ENCODE measurements at places on chromosomes 16 and 17.

DNA sequence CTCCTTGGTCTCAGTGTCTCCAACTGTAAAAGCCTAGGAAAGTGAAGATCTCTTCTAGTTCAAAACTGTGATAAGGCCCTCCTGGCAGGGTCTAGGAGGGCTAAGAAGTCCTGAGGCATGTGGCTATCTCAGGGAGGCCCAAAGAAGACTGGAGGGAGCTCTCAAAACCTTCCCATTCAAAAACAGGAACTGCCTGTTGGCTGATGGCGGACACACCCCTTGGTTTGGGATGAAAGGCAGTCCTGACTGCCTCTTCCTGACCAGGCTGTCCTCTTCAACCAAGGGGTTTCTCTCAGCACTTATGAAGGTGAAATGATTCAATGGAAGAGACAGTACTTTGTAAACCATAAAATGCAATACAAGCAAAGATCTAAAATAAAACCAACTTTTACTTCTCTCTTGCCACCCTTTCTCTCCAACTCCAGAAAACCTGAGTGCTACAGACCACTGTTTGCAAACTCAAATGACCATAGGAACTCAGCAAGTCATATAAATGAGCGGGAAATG is 4.7 kb downstream of the ZNF764 start:
- H3K27ac ChIP-seq, result peak overlapping the region; percentile 2
- DNase-seq, result no peak
- H3K4me1 ChIP-seq, result peaks cover 10% of the 10 kb centered on the region
- H3K36me3 ChIP-seq, result peaks cover 23% of the 10 kb centered on the region
- no peak overlapping the region for H3K4me3 ChIP-seq

DNA sequence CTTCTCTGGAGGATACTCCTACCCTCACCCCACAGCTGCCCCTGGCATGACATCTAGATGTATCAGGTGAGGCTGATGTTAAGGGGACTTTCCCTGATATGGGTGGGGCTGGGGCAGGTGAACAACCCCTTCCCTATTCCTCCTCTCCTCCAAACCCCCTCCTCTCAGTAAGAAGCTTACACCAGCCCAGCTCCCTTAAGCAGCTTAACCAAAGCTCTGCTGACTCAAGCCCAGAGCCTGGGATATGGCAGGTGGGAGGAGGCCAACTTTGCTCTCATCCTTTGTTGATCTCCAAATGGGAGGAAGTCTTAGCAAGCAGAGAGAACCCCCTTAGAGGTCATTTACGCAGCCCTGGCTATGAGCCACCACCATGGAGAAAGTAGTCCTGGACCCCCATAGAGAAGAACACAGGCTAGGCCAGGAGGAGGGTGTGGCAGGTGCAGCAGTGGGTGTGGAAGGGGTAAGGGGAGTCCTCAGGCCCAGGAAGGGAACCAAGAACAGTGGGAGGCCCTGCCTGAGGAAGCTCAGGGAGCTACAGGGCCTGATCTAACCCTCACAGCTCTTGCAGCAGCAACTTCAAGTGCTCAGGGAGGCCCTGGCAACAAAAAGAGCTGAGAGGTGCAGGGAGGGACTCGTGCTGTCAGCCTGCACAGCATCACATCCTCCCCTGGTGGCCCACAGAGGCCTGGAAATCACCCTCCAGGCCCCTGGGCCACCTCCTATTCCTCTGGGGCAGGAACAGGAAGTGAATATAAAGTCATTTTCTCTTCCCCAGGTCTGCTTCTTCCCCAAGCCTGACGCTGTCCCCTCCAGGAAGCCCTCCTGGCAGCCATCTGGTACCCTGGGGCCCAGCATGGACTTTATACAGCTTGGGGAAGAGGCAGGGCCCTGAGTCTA is 2.9 kb downstream of the UNC119 start:
- H3K27ac ChIP-seq, result no peak overlapping the region
- H3K4me1 ChIP-seq, result peaks cover 28% of the 10 kb centered on the region
- H3K4me3 ChIP-seq, result no peak overlapping the region
- peaks cover 11% of the 10 kb centered on the region for H3K36me3 ChIP-seq
- H3K27me3 ChIP-seq, result no peaks in the 10 kb centered on the region

DNA sequence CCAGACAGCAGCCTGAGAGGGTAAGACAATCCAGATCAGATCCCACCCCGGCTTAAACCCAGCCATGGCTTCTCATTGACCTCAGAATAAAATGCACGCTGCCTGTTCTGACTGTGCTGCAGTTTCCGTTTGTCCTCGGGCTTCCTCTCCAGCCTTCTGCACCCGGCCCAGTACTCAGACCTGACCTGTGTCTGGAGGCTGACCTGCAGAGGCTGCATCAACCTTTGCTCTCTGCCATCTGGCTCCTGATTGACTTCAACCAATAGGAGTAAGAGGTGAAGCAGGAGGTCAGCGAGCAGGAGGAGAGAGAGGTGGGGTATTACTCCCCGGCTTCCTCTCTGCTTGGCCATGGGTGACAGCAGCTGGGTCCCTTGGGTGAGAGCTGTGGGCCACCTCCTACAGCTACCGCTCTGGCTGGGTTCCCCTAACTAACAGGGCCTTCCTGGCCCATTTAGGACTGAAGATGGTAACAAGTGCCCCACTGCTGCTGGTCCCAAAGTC is 46.7 kb downstream of the C16orf82 start:
- peaks cover 44% of the 10 kb centered on the region for H3K27me3 ChIP-seq
- no peaks in the 10 kb centered on the region for H3K36me3 ChIP-seq
- peaks cover 2% of the 10 kb centered on the region for H3K4me1 ChIP-seq
- no peak overlapping the region for H3K4me3 ChIP-seq

DNA sequence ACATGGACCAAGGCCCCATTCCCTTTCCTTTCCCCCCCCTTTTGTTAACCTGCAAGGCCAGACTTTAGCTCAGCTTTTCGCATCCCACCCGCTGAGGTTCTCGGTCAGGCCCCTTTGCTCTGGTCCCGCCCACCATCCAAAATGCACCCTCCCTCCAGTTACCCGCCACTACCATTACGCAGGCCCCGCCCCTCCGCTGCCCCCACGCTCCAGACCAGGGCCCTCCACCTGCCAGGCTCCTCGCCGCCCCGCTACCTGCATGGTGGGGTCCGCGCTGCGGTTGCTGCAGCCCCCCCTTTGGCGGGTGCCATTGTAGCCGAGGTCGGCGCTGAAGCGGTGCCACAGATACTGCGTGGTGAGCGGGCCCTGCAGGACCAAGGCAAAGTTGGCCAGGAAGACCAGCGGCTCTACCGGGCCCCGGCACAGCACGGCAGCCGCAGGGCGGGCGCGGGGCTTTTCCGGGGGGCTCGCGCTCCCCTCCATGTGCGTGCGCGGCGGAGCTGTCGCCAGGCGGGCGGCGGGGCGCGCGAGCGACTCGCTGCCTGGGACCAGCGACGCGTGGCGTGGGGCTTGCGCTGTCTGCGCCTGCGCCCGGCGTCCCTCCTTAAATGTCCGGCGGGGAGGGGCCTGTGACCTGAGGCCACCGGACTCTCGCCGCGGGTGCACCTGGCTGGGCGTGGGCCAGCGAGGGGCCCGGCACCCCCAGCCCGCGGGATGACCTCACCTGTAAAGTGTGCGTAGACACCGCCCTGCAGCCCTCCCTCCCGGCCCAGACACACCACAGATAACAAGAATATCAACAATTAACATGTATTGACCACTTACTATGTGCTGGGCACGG is at the start of gene SLC46A1:
SLC46A1 (minus strand) TSS at position 581 of the 841 bp plus-strand sequence; CDS start at position 483, 98 bp downstream.
- no peaks in the 10 kb centered on the region for H3K27me3 ChIP-seq
- peaks cover 29% of the 10 kb centered on the region for H3K4me1 ChIP-seq

DNA sequence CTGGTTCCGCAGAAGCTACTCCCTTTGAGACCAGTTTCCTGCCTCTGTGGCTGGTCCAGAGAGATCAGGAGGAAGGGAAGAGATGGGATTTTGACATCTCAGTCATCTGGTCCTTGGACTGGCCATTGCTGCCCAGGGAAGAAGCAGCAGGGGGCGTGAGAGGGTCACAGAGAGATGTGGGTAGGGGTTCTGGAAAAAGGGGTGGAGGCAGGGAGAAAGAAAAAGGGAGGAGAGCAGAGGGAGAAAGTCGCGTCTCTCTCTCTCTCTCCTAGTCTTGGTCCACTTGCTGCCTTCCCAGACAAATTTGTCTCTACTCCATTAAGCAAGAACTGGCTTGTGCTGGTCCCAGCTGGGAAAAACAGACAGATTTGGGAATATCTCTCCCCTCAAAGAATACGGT is 4.4 kb downstream of the SHBG start:
- no peak overlapping the region for H3K27ac ChIP-seq
- no peak overlapping the region for H3K4me3 ChIP-seq
- H3K4me1 ChIP-seq, result no peaks in the 10 kb centered on the region
- H3K36me3 ChIP-seq, result no peaks in the 10 kb centered on the region
- DNase-seq, result peak; percentile 77

DNA sequence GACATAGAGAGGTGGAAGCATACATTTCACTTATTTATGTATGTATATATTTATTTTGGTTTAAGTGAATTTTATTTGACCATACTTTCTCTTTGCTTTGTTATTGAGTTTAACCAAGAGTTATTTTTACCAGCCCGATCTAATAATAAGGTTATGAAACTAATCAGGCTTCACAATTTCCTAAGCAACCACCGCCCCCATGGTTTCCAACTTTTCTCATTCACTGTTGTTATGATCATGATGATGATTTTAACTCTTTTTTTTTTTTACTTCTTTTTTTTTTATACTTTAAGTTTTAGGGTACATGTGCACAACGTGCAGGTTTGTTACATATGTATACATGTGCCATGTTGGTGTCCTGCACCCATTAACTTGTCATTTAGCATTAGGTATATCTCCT is 30.6 kb downstream of the DNAH9 start:
- no peak overlapping the region for H3K4me3 ChIP-seq
- no peak overlapping the region for H3K27ac ChIP-seq
- no peaks in the 10 kb centered on the region for H3K4me1 ChIP-seq
- no peaks in the 10 kb centered on the region for H3K36me3 ChIP-seq
- no peak for DNase-seq
- peaks cover 46% of the 10 kb centered on the region for H3K27me3 ChIP-seq

DNA sequence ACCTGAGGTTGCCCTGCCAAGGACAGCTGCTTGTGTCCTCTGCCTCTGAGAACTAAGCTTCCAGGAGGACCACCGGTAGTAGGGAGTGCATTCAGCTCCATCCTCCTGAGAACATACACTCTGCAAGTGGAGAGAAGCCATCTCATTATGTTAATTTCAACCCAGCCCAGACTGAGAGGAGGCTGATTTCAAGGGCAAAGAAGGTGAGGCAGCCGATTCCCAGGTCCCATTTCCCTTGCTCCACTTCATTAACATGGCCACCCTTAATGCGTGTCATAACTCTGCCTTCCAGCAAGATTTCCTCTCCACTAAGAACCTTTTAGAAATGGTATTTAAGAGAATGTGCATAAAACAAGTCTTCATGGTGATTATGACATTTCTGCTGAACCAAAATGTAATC is 72.5 kb downstream of the CDH13 start:
- H3K36me3 ChIP-seq, result no peaks in the 10 kb centered on the region
- H3K27me3 ChIP-seq, result peaks cover 45% of the 10 kb centered on the region
- no peak overlapping the region for H3K27ac ChIP-seq
- H3K4me1 ChIP-seq, result no peaks in the 10 kb centered on the region
- no peak overlapping the region for H3K4me3 ChIP-seq

- DNase-seq, result peak; percentile 69
- H3K27ac ChIP-seq, result peak overlapping the region; percentile 85
- peaks cover 9% of the 10 kb centered on the region for H3K27me3 ChIP-seq
- peak overlapping the region; percentile 80 for H3K4me3 ChIP-seq
Observed at GRCh38 chr17:62626719-62627218, 701 bp upstream of the MRC2 start.

DNA sequence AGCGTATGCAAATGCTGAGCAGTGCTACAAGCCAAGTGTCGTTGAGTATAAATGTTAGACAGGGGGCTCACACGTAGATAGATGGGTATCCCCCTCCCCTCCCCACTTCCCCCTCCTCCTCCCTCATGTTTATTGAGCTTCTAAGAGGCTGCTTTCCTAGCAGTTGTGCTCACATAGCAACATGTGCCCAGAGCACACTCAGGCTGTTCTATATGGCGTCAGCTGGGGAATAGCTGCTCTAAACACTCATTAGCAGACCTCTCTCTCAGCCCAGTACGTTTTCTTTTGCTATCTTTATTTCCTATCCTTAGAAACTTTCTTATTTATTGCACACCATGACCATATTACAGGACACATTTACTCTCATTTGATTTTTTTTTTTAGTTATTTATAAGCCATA is 1.8 kb downstream of the KCNJ2 start:
- H3K4me1 ChIP-seq, result peaks cover 54% of the 10 kb centered on the region
- peaks cover 3% of the 10 kb centered on the region for H3K27me3 ChIP-seq
- no peak for DNase-seq
- peak overlapping the region; percentile 88 for H3K4me3 ChIP-seq
- H3K27ac ChIP-seq, result peak overlapping the region; percentile 85

DNA sequence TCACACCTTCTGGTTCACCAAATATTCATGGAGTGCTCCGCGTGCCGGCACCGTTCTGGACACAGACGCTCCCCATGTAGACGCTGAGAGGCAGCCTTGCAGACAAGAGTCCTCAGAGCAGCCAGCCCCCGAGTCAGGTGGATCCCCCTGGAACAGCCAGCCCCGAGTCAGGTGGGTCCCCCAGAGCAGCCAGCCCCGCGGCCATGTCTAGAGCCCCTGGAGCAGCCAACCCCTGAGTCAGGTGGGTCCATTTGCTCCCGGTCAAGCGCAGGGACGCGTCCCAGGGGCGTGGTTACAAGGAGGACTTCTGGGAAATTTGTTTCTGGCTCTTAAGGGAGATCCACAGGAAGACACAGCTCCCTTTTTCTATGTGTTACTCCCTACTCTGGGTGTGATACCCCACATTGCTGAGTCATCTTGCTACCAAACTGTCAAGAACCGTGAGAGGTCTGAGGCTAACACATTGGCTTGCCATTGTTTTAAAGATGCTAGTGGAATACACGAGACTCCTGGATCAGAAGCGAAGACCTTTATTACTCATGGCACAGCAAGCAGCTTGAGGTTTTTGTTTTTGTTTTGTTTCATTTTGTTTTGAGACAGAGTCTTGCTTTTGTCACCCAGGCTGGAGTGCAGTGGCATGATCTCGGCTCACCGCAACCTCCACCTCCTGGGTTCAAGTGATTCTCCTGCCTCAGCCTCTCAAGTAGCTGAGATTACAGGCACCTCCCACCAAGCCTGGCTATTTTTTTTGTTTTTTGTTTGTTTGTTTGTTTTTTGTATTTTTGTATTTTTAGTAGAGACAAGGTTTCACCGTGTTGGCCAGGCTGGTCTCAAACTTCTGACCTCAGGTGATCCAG is 43.3 kb upstream of the CBFA2T3 start:
- no peaks in the 10 kb centered on the region for H3K36me3 ChIP-seq
- no peak overlapping the region for H3K27ac ChIP-seq
- H3K4me3 ChIP-seq, result no peak overlapping the region
- no peak for DNase-seq

- DNase-seq, result no peak
- H3K4me1 ChIP-seq, result peaks cover 6% of the 10 kb centered on the region
- no peaks in the 10 kb centered on the region for H3K36me3 ChIP-seq
- no peak overlapping the region for H3K27ac ChIP-seq
- H3K27me3 ChIP-seq, result no peaks in the 10 kb centered on the region
Observed at GRCh38 chr16:16001596-16002255, 52.3 kb downstream of the ABCC1 start.

GRCh38 chr16:67430504-67430976 is 381 bp upstream of the HSD11B2 start:
- peaks cover 11% of the 10 kb centered on the region for H3K4me1 ChIP-seq
- no peak overlapping the region for H3K27ac ChIP-seq
- H3K36me3 ChIP-seq, result no peaks in the 10 kb centered on the region
- H3K4me3 ChIP-seq, result peak overlapping the region; percentile 66
